ENCODE measurements at places on chromosomes 4 and X. TPM values are rescaled to one million over a fixed set of nuclear protein-coding genes. Genes with fewer than 3 reads are reported as not detected.

The NUP62CL gene
- total RNA-seq, result 5.5 TPM

- H3K27me3 ChIP-seq, result peaks cover 2% of the 10 kb centered on the region
- H3K27ac ChIP-seq, result 0 out of 2 replicates have a peak overlapping the region, but pooled peaks have one; percentile 18
- no peaks in the 10 kb centered on the region for H3K36me3 ChIP-seq
These were observed 105.4 kb downstream of the GPC3 start for GRCh38 chrX:133880032-133880443.

DNA sequence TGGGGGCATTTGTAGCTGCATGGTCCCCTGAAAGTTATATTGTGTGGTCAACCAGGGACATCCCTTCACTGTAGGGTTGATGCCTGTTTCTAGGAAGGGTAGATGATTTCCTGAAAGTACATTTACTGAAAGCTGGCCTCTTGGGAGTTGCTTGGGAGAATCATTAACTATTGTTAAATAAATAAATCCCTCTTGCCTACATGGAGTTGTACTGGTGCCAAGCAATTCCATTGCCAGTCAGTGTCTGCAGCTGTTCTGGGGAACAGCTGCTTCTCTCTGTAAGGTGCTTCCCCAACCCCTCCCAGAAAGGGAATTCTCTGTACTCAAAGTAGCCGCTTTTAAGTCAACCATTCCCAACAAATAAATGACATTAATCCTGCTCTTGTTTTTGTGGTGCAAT lies 51.1 kb downstream of the C4orf51 start:
- no peaks in the 10 kb centered on the region for H3K27me3 ChIP-seq
- H3K4me3 ChIP-seq, result no peak overlapping the region
- H3K4me1 ChIP-seq, result peaks cover 41% of the 10 kb centered on the region
- peaks cover 18% of the 10 kb centered on the region for H3K36me3 ChIP-seq

The TASL gene
- not detected for total RNA-seq

DNA sequence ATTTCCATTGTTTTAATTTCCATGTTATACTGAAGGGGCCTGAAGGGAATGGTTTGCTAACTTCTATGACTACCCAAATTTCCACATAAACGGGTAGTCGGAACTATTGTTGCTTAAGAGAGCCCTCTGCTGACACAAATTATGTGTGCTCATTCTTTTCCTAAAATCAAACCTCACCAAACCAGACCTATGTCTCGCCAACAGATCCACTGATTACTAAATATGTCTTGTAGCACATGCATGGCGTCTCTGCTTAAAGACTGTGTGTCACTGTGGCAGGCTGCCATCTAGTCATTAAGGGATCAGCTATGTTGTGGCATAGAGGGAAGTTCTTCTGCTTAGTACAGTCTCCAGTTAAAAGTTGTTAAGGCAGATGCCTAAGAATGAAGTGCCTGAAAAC lies 25.1 kb downstream of the PIR start:
- no peak for DNase-seq
- no peak overlapping the region for H3K27ac ChIP-seq
- peaks cover 24% of the 10 kb centered on the region for H3K4me1 ChIP-seq
- H3K36me3 ChIP-seq, result no peaks in the 10 kb centered on the region
- no peaks in the 10 kb centered on the region for H3K27me3 ChIP-seq
- no peak overlapping the region for H3K4me3 ChIP-seq

DNA sequence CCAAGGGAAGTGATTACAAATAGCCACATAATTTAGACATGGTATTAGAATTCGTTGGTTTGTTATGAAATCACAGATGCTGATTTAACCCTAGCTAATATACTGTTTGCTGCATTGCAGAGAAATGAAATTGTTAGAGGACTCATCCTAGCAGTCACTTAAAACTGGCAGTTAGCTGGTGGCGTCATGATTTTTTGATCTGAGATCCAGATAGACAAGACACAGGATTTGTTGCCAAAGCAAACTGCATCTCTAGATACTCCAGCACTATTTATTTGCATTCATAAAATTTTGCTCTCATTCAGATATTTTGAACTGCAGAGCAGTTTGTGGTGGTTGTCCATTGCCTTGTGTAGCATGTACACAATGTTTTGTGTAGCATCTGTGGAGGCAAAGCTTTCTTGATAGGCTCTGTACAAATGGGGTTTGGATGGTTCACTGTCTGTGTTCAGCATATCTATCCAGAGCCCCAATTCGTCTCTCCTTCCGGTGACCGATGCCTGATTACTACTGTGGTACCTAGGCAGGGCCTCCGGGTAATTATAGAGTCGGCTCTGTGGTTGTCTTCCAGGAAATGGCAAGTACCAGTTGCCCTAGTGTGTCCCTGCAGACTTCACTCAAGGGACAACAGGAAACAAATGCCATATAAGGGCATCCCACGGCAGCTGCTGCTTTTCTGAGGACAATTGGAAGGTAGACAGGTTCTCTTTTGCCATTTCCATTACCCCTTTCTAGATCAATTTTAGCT lies 30.1 kb upstream of the SPARCL1 start:
- peaks cover 6% of the 10 kb centered on the region for H3K4me1 ChIP-seq
- no peaks in the 10 kb centered on the region for H3K36me3 ChIP-seq
- no peaks in the 10 kb centered on the region for H3K27me3 ChIP-seq
- H3K4me3 ChIP-seq, result no peak overlapping the region
- no peak overlapping the region for H3K27ac ChIP-seq
- DNase-seq, result peak; percentile 22

DNA sequence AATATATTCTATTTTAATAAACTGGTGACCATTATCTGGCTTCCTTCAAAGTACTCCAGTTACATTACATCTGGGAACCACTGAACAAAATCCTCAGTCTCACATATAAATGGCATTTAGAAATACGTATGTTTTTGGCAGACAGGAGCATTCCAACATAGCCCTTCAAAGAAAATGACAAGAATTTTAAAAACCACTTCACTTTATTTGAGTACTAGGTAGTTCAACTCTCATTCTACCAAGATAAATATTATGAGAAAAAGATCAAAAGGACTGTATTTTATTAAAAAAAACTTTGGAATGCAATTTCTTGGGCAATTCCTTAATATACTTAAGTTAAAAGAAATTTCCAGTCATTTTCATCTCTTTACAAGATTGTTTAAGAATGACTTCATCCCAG lies 17.6 kb downstream of the TNIP3 start:
- no peak overlapping the region for H3K4me3 ChIP-seq
- H3K27me3 ChIP-seq, result no peaks in the 10 kb centered on the region
- no peak overlapping the region for H3K27ac ChIP-seq

The CENPI gene
- total RNA-seq, result 19.5 TPM

The TNIP3 gene
- not detected for total RNA-seq

DNA sequence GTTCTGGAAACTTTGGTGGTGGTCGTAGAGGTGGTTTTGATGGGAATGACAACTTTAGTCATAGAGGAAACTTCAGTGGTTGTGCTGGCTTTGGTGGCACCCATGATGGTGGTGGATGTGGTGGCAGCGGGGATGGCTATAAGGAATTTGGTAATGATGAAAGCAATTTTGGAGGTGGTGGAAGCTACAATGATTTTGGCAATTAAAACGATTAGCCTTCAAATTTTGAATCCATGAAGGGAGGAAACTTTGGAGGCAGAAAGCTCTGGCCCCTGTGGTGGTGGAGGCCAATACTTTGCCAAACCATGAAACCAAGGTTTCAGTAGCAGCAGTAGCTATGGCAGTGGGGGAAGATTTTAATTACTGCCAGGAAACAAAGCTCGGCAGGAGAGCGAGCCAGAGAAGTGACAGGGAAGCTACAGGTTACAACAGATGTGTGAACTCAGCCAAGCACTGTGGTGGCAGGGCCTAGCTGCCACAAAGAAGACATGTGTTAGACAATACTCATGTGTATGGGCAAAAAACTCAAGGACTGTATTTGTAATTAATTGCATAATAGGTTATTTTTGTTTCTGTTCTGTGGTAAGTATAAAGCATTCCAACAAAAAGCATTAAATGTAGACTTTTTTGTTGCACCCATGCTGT lies 23.2 kb upstream of the SOD3 start:
- H3K4me1 ChIP-seq, result peaks cover 16% of the 10 kb centered on the region
- no peak for DNase-seq
- H3K36me3 ChIP-seq, result no peaks in the 10 kb centered on the region

DNA sequence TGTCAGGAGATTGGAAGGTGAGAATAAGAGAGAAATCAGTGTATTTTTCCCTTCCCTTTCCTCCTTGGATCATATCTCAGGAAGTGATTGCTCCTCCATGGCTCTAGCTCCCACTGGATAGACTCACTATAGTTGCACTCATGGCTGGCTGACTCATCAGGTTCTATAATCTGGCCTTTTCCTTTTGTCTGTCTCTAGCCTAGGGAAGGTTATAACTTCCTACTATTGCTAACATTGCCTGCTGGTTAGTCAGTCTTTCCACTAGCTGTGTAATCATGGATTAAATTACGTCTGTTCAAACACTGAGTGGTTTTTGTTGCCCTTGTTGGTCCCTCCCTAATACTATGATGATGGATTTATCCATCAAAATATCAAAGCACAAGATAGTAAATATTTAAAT lies 195.5 kb upstream of the VEGFC start:
- no peak for DNase-seq
- no peak overlapping the region for H3K27ac ChIP-seq
- no peaks in the 10 kb centered on the region for H3K36me3 ChIP-seq
- H3K4me3 ChIP-seq, result no peak overlapping the region
- no peaks in the 10 kb centered on the region for H3K4me1 ChIP-seq
- H3K27me3 ChIP-seq, result no peaks in the 10 kb centered on the region

The ZMAT1 gene
- total RNA-seq, result 3.7 TPM

The BEND4 gene
- 43.0 TPM for total RNA-seq
